ENCODE measurements at places on chromosomes 6 and 20. TPM values are rescaled to one million over a fixed set of nuclear protein-coding genes. Genes with fewer than 3 reads are reported as not detected.

GRM4 gene
- total RNA-seq: 0.11 TPM

ELOVL5 gene
- total RNA-seq: 98.1 TPM

KIAA0408 gene
- total RNA-seq: 2.6 TPM

RWDD2A gene
- total RNA-seq: 1.6 TPM

FKBP1A gene
- total RNA-seq: 265 TPM

ZSCAN26 gene
- total RNA-seq: 5.0 TPM

TAP1 gene
- total RNA-seq: 255 TPM

BPIFB1 gene
- total RNA-seq: not detected

CDSN gene
- total RNA-seq: not detected

PTCRA gene
- not detected for total RNA-seq

SUMO4 gene
- total RNA-seq: 4.7 TPM

THBD gene
- not detected for total RNA-seq

C6orf132 gene
- total RNA-seq: 0.14 TPM

PRND gene
- not detected for total RNA-seq

IL17F gene
- 157 TPM for total RNA-seq

GJA10 gene
- total RNA-seq: not detected

SLC35B3 gene
- total RNA-seq: 6.7 TPM

SLC17A2 gene
- total RNA-seq: 0.07 TPM

FERMT1 gene
- 0.27 TPM for total RNA-seq

AIF1 gene
- total RNA-seq: 89.2 TPM

TSBP1 gene
- total RNA-seq: not detected

NCOA6 gene
- 31.1 TPM for total RNA-seq

MCHR2 gene
- not detected for total RNA-seq

NDUFAF4 gene
- 65.4 TPM for total RNA-seq

FRS3 gene
- total RNA-seq: 5.6 TPM

LY6G5C gene
- total RNA-seq: 1.5 TPM

ELOVL2 gene
- not detected for total RNA-seq

SLC32A1 gene
- total RNA-seq: not detected

PRSS16 gene
- total RNA-seq: 2.0 TPM

HLA-DPA1 gene
- 13.3 TPM for total RNA-seq

OR2J3 gene
- not detected for total RNA-seq

ENPP1 gene
- total RNA-seq: 0.42 TPM

All from activated CD4-positive, alpha-beta T cell treated with anti-CD3 and anti-CD28 coated beads for 36 hours (primary cell).